ENCODE measurements at places on chromosomes 2 and 18. TPM values are rescaled to one million over a fixed set of nuclear protein-coding genes. Genes with fewer than 3 reads are reported as not detected.

SH3BP4 gene
- 19.4 TPM for polyA plus RNA-seq

DNA sequence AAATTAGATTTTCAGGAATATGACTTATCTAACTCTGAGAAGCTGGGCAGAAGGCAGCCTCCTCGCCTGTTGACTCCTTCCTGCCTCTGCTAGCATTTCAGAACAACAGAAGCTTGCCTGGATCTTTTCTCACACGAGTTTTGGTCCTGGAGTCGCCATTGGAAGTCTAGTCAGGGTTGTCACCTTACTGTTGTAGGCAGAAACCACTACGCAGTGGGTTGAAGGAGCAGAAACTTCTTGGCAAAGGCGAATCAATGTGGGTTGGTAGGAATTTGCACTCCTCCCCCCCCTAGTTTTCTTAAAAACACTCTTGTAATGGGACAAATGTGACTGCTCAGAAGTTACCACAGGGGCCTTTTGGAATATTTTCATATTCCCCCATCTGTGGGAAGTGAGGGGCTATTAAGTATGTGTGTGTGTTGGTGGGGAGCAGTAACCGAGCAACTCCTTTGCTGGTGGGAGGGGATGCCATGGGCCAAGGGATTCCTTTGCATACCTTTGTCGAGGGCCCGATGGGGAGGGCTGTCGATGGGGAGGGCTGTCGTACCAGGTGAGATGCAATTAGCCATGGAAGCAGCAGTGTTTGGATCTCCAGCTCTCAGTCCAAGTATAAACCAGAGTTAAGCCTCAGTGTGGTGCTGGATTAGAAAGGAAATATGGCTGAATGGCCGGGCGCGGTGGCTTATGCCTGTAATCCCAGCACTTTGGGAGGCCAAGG is 117.4 kb downstream of the FMNL2 start:
- DNase-seq: no peak

ADRA2B gene
- 2.7 TPM for polyA plus RNA-seq

- DNase-seq: no peak
These were observed 321.0 kb upstream of the THSD7B start for GRCh38 chr2:136444323-136444722.

POTEE gene
- polyA plus RNA-seq: not detected

GRCh38 chr2:30629866-30630265 is 177.4 kb downstream of the CAPN13 start:
- DNase-seq: no peak

GRCh38 chr2:71685073-71685848 is 231.9 kb downstream of the DYSF start:
- peak; percentile 45 for DNase-seq

GPR55 gene
- not detected for polyA plus RNA-seq

DNA sequence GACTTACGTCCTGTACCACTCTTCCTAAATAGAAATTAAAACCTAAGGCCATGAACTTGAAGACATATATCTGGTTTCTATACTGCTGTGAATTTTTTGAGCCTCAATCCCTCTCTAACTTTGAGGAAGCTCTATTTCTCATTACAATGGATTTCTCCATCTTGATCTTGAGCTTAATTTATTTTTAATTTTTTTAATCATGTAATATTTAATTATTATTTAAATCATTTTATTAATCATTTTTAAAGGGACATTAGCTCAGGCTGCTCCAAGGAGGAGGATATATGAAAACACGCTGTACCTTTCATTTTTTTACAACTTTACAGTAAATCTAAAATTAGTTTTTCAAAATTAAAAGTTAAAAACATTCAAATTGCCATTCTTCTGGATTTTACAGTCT is 540.5 kb downstream of the SATB2 start:
- DNase-seq: no peak

RAB17 gene
- polyA plus RNA-seq: 1.6 TPM

DNA sequence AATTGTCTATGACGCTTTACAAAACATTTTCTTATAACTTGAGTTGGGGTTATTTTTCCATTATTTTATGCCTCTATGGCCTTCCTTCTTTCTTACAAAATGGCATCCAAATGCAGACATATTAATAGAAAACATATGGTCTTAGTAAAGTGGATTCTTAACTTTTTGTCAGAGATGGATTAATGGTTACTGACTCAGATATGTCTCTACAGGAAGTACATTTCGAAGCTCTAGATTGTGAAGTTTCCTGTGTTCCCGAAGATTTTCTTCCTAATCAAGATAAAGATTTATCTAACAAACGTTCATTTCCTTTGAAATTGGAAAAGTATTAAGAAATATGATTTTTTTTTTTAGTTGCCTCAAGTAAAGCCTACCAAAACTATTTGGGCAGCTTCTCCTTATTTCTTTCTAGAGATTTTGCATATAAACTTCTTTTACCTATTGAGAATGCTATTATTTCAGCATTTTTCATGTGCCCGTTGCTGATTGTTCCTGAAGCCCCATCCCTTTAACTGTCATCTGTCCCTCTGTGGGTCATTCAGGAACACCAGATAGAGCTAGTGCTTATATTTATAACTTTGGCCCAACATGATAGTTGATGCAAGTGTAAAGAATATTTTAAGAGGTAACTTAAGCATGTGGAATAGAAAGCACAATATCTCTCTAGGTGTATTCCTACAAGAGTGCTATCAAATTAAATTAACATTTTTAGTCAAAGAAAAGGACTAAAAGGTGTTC is 498.0 kb downstream of the CCDC85A start:
- DNase-seq: no peak

All from hindlimb muscle (tissue), 1 donor.